T-helper 2 cell (primary cell): ENCODE measurements at places on chromosomes 7 and 10.

- DNase-seq = no peak
Observed at GRCh38 chr7:44093102-44093641, 10.8 kb upstream of the POLM start.

GRCh38 chr10:103103989-103104388 lies 89.1 kb downstream of the NT5C2 start:
- DNase-seq = no peak

GRCh38 chr7:410395-410910 lies 109.2 kb downstream of the PDGFA start:
- no peak for DNase-seq

DNA sequence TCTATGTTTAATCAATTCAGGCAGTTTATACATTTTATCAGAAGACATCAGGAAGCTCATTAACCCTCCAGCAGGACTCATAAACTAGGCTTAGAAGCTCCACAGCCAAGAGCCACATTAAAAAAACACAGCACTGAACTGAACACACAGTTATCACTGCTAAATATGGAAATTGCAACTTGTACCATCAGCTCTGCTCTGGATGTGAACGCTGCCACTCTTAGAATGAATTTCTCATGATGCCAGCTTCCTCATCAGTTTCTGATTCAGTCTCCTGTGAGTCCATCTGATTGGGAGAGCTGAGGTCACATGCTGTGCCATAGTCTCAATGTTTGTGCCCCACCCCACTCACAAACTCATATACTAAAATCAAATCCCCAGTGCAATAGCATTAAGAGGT lies 17.1 kb upstream of the ING3 start:
- peak; percentile 19 for DNase-seq

DNA sequence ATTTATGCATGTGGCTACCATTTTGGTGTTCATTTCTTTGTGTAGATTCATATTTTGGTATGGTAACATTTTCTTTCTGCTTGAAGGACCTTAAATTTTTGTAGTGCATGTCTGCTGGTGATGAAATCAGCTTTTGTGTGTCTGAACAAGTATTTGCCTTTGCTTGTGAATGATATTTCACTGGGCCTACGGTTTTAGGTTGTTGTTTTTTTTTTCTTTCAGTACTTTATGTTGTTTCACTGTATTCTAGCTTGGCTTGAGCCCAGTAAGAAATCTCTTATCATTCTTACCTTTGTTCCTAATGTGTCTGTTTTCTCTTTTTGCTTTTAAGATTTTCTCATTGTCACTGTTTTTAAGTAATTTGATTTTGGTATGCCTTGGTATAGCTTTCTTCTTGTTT lies 31.9 kb downstream of the SAMD8 start:
- DNase-seq = no peak

DNA sequence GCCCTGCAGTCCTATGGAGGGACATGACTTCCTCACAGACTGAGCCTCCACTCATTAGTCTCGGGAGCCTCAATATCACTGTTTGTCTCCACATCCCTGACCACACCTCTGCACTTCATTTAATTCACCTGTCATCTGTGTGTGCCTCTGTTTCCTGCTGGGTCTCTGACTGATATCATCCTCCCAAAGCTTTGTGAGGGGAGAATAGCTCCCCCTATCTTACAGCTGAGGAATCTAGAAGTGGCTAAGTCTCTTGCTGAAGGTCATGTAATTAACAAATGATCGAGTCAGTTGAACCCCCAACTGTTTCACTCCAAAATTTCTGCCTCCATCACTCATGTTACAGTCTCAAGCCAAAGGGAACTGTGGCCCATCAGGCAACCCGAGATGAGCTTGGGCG lies 5.5 kb upstream of the CPXM2 start:
- DNase-seq = no peak

GRCh38 chr10:13003004-13003403 lies 1.5 kb upstream of the CCDC3 start:
- no peak for DNase-seq

DNA sequence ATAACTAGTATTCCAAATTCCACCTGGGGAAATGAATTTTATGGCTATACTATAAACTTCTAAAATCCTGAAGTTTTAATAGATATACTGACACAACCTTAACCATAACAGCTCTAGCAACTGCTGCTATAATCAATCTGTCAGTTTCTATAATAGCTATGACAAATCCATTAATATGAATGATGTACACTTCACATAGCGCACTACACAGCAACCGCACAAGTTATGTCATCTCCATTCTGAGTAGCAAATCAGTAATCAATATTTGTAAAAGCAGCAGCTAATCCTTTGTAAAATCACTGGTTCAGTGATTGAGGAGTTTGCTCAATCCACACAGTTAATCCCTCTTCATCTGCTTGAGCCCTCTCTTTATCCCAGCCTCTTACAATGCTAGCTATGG lies 105.3 kb downstream of the SKAP2 start:
- no peak for DNase-seq

DNA sequence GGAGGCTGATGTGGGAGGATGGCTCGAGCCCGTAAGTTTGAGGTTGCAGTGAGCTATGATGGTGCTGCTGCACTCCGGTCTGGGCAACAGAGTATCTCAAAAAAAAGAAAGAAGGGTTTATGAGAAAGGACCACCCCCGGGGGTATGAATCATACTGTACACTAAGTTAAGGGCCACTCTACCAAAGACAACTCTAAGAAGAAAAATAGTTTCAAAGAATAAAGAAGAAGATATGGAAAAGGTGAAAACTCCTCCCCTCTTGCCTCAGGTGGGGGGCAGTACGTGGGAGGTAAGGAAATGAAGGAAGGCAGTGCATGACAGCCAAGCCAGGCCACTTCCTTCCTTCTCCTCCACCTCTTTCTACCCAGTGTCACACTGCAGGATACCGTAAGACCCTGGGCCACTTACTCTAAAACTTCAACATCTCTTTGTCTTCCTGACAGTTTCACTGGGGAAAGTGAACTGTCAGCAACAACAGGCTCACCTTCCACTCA lies 61.3 kb downstream of the PIP4K2A start:
- no peak for DNase-seq

DNA sequence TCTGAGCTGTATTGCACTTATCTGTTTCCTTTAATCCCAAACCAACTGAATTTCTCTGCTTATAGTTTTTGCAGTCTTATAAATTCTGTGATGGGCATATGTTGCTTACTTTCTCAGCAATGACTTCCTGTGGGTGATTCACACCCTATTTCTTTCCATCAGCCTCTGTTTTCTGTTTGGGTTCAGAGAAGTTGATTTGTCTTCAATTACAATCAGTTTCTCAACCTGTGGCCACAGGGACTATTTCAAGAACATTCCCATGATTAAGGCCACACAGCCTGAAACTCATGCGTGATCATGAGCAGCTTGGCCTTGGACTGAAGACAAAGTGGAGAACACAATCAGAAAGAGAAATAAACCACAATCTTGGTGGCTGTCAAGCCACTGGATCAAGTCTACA lies 1174.6 kb upstream of the C7orf33 start:
- no peak for DNase-seq

GRCh38 chr10:5540891-5541290 lies 16.1 kb downstream of the CALML3 start:
- DNase-seq = no peak
